Parietal lobe (tissue), 2 donors: ENCODE measurements at places on chromosomes 12 and 14. TPM values are rescaled to one million over a fixed set of nuclear protein-coding genes. Genes with fewer than 3 reads are reported as not detected.

CEBPE gene
- total RNA-seq: not detected

WNT1 gene
- not detected for total RNA-seq

NANOG gene
- total RNA-seq: under 0.01 TPM

APOLD1 gene
- 19.4 TPM for total RNA-seq

CLEC2A gene
- not detected for total RNA-seq

KITLG gene
- 70.4 TPM for total RNA-seq

DPF3 gene
- 13.1 TPM for total RNA-seq

VDR gene
- not detected for total RNA-seq

KRT82 gene
- total RNA-seq: not detected

RNASE11 gene
- not detected for total RNA-seq

TAS2R14 gene
- total RNA-seq: 30.4 TPM

KDM5A gene
- total RNA-seq: 124 TPM

IAPP gene
- not detected for total RNA-seq

SLC39A2 gene
- not detected for total RNA-seq

CATSPERB gene
- 0.63 TPM for total RNA-seq

SERPINA1 gene
- total RNA-seq: 1.9 TPM

DAO gene
- not detected for total RNA-seq

FAM181A gene
- 1.6 TPM for total RNA-seq

AQP5 gene
- total RNA-seq: 0.63 TPM

PAPLN gene
- total RNA-seq: 0.63 TPM

NPFF gene
- not detected for total RNA-seq
